ENCODE measurements at places on chromosomes 6 and 20.

DNA sequence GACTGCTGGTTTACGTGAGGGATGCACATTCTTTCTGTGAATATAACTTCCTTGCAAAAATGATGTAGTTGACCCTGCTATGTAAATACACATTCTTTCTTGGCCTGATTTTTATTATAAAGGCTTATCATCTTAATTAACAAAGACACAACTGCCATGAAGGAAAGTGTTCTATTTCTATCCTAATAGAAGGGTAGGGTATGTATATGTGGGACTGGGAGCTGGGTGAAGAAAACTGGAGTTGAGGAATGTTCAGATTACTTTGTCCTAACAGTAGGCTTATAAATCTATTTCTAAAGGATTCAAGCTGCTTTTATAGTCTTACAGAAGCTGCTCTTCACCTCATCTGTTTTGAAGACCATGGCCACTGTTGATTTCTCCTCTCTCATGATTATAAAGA lies 76.5 kb upstream of the RGS17 start:
- DNase-seq: no peak

- DNase-seq: no peak
Observed at GRCh38 chr6:37845930-37846329, 26.4 kb downstream of the ZFAND3 start.

- no peak for DNase-seq
Observed at GRCh38 chr6:14243597-14243996, 126.0 kb downstream of the CD83 start.

- DNase-seq: no peak
Observed at GRCh38 chr20:63115651-63116411, 100.1 kb downstream of the YTHDF1 start.

GRCh38 chr6:117483645-117484016 lies 1.2 kb downstream of the DCBLD1 start:
- DNase-seq: no peak
